Activated CD4-positive, alpha-beta T cell treated with anti-CD3 and anti-CD28 coated beads for 1 hour (primary cell): ENCODE measurements at places on chromosomes 2 and 18.

GRCh38 chr2:233088972-233089345 lies 28.8 kb downstream of the INPP5D start:
- DNase-seq, result no peak

GRCh38 chr2:120738786-120739437 lies 3.2 kb downstream of the GLI2 start:
- no peak for DNase-seq

DNA sequence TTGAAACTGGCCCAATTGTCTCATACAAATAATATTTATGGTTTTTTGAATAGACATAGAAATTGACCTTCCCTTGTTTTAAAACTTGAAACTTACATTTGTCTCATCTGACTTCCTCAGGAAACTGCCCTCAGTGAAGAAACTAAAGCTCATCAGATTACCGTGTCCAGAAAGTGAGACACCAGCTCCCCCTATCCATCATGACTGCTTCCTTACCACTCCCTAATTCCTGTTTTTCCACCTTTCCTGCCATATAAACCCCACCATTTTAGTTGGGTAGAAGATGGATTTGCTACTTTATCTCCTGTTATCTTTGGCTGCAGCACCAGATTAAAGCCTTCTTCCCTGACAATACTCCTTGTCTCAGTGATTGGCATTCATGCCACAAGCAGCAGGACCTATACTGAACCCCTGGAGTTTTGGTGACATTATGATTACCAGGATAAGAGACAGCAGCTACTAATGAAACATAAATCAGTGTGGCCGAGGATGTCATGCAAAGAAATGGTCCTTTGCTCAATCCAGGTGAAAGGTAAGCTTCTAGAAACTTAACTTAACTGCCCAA lies 1627.6 kb upstream of the ZEB2 start:
- DNase-seq, result no peak

- no peak for DNase-seq
These were observed 203.7 kb downstream of the SETBP1 start for GRCh38 chr18:44884431-44884830.

DNA sequence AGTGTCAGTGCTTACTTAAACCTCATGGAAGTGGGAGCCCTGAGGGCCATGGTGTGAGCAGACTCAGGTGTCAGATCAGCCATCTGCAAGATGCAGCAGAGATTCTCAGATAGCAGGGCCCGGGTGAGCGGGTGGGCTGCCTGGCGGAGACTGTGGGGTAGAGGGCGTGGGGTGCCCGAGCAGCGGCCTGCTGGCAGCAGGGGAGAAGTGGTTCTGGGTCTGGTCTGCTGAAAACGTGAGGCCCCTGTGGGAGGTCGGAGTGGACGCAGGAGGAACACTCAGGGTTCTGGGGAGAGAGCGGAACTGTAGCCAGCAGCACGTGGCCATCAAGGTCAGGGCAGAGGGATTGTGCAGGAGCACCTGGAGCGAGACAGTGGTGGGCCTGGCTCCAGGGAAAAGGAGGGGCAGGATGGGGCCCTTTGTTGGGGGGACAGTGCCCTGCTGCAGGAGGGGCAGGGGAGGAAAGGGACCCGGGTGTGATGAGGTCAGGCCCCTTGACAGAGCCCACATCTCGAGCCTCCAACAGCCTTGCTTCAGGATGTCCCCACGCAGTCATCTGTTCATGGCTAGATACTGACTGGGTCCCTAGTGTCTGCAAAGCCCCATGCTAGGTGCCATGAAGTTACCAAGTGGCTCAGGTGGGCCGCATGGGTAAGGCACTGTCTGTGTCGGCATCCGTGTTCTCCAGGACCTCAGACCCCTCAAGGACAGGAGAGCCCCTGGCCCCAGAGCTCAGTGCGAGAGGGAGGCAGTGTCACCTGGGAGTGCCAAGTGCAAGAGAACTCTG lies 2.7 kb upstream of the ESPNL start:
- no peak for DNase-seq

DNA sequence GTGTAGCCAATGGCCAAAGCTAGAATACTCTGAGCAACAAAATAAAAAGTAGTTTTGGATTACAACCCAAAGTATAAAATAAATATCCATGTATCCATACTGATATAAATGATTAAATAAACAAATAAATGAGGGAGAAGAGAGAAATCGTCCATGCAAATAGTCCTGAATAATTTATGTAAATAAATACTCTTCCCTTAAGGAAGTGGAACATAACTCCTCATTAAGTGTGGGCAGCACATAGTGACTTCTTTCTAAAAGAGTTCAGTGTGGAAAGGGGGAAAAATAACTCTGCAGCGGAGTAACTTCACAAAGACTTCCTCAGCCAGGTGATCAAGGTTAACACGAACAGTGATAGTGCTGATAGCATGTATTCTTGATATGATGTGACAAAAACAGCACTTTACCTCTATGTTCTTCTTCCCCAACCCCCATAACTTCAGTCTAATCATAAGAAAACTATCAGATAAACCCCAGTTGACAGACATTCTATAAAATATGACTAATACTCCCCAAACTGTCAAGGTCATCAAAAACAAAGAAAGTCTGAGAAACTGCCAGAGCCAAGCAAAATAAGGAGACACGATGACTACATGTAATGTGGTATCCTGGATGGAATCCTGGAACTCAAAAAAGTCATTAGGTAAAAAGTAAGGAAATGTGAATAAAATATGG lies 30.7 kb downstream of the METTL8 start:
- DNase-seq, result no peak

- DNase-seq, result no peak
These were observed 37.6 kb downstream of the IMPA2 start for GRCh38 chr18:12018861-12019260.

DNA sequence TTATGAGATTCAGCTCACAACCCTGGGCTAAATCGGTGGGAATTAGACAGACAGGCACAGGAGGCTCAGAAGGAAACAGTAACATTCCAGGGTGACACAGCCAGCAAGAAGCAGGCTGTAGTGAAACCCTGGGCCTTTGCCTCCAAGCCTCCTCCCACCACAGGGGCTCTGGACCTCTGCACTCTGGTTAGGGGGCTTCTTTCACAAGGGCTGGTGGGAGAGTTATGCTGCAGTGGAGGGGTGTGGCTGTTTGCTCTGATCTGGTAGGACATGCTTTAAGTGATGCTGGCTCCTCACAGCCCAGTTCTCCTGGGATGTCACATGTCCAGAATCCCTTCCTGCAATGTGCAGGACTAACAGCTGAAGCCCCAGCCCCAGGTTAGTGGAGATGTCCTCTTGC lies 109.9 kb downstream of the TGFA start:
- DNase-seq, result no peak

DNA sequence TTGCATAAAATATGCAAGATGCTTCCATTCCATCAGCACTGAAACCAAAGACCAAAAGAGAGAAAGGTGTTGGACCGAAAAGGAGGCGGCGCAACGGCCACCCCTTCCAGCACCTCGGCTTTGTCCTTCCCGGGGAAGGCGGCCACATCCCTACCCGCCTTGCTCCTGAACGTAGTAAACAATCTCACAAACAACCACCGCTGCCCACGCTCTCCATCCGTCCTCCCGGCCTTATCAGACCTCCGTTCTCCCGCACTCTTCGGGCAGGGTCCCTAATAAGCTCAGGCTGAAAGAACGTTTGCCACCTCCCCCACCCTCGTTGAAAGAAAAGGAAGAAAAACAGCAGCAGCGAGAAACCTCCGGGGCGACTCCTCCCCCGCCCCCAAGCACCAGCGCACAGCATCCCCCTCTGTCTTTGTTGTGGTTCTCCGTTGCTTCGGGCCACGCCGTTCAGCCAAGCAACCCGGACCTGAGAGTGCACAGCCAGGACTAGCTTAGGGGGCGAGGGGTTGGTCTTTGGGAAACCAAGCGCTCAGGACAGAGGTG lies 4.4 kb downstream of the EVX2 start:
- no peak for DNase-seq

GRCh38 chr2:228102949-228103348 lies 78.5 kb downstream of the SPHKAP start:
- no peak for DNase-seq

DNA sequence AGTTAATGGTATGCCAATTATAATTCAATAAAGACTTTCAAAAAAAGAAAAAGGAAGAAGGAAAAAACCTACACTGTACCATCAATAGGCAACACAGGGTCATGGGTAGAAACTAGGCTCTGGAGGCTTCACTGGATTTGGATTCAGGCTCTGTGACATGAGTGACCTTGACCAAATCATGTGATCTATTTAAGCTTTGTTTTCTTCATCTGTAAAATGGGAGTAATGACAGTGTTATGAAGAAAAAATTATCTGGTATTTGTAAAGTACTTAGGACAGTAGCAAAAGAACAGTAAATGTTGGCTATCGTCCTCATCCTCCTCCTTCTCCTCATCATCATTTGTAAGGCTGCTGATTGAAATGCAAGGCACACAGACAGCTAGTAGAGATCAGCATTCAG lies 59.3 kb upstream of the STPG4 start:
- DNase-seq, result no peak

- no peak for DNase-seq
These were observed 65.4 kb downstream of the TRIP12 start for GRCh38 chr2:229856413-229856812.

GRCh38 chr18:8507361-8507760 lies 101.9 kb upstream of the RAB12 start:
- DNase-seq, result no peak

DNA sequence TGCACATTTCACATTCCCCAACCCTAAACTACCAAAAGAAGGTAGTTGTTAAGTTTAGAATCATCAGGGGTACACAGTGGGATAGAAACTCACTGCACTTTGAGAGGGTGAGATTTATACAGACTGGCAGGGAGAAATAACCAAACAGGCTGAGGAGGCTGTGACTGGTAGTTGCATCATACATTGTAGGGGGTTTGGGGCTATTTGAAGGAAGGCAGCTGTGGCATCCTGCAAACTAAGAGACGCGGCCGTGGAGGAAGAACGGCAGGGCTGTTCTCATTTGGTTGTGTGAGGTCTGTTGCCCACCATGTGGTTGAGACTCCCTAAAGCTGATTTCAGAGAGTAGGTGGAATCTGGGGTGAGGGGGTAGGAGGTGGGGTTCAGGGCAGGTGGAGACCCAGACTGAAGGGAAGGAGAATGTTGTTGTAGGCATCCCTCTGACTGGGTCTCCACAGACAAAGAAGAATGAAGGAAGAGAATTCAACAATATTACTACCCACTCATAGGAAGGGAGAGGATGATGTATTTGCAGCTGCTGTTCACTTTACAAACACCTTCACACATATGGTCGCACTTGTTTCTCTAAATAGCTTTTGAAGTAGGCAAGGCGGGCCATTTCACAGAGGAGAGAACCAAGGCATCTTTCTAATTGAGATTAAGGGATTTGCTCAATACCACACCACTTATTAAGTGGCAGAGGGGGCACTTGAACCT lies 170.9 kb upstream of the SIX2 start:
- DNase-seq, result no peak

DNA sequence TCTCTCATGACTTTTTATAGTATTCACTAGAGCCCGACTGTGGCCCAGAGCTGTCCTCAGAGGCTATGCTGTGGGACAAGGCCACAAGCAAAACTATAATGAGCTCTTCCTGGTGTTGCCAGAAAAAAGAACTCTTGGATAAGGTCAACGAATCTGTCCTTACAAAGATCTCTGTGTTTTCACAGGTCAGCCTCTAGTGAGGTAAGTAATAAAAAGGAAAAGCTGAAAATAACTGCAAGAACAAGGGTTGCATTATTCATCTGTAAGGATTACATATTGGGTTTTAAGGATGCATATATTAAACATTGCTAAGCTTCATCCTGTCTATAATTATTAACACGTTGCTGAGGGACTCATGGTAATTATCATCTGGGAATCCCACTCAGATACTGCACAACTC lies 62.8 kb upstream of the ATL2 start:
- no peak for DNase-seq

- DNase-seq, result no peak
These were observed 95.4 kb downstream of the RTN4 start for GRCh38 chr2:54954705-54955357.

GRCh38 chr18:48951448-48952286 lies 902 bp upstream of the SMAD7 start:
- DNase-seq, result peak; percentile 73

- no peak for DNase-seq
These were observed 2.7 kb downstream of the SKOR2 start for GRCh38 chr18:47248604-47249313.

DNA sequence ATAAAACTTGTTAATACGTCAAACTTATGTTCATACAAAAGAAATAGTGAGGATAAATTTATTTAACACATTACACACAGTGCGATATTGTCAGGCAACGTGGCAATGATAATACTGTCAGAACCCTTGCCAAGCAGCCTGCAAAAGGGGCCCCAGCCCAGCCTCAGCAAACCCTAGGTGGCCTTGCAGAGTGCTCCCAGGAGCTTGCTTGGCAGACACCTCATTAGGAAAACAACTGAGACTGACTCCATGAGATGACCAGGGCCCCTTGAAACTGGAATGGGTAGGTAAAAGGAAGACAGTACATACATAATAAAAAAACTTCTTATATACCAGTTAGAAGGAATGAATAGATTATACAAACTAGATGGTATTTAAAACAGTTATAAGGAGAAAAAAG lies 136.6 kb upstream of the EPC2 start:
- no peak for DNase-seq

DNA sequence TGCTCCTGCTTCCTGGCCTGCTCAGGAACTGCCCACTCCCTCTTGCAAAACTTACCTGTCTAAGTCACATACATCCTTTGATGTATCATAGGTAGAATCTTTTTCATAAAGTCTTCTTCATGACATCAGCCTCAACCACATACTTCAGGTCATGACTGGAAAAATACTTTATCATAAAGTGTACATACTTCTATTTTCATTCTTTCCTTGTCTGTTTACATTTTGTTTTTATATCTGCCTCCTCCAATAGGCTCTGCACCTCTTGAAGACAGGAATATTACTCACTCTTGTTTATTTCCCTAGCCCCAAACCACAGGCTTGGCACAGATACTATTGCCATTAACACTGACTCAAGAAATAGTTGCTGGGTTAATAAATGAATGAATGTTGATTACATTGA lies 43.6 kb upstream of the ZNF804A start:
- DNase-seq, result no peak

DNA sequence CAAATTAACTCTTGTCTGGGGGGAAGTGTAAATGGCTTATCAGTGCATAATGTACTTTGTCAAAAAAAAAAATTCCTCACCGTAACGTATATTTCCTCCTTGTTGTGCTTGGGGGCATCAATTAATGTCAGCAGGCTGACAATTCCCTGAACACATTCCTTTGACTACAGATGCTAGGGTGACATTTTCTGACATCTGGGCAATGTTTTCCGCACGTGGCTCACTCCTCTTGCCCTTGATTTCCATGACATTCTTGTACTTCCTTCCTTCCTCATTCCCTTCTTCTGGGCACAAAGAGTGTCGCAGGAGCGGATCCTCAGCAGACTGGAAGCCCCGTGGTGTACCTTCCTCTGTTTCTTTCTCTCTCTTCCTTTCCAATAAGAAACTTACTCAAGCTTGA lies 173.7 kb downstream of the SP3 start:
- no peak for DNase-seq

DNA sequence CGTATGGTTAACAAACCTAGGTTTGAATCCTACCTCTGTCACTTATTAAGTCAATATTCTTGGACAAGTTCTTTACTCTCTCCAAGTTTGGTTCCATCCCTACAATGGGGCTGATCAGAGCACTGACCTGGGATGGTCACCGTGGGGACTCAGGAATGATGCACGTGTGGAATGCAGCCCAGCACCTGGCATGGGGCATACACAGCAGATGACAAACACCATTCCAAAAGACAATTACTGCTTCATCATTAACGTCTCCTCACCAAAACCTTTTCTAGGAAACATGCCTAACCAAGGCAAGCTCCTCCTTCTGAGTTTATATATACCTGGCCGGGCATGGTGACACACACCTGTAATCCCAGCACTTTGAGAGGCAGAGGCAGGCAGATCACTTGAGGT lies 532.9 kb upstream of the ID2 start:
- no peak for DNase-seq
